ENCODE measurements at places on chromosomes 1 and 21.

GRCh38 chr1:2935751-2936390 is 85.4 kb upstream of the ACTRT2 start:
- DNase-seq, result no peak

- no peak for DNase-seq
Measured at GRCh38 chr21:16550917-16551741, 821.3 kb downstream of the USP25 start.

DNA sequence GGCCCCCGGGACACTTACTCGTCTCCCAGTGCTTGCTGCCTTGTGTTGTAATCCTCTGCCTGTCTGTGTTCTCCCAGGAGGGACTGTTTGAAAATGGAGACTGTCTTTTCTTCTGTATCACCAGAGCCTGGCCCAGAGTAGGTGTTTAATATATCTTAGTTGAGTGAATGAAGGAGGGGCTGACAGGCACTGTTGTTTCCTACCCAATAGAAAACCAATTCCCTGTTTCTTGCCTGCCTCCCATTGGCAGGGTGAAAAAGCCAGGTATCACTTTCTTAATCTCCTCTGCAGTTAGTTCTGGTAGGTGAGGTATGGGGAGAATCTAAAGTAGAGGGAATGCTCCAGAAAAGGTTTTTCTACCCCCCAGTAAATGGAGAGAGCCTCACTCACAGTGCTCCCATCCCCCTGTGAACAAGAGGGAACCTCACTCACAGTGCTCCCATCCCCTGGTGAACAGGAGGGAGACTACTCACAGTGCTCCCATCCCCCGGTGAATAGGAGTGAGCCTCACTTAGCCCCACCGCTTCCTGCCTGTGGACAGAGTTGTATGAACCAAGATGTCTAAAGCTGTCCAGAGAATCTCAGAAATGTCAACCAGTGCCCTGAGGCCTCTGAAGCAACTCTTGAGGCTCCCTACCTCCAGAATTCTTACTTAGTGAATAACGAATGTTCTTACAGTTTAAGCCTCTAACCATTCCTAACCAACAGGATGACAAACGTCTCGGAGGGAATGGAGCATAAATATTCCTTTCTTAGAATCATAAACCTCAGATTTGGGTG is at the start of gene GJA5:
GJA5 (minus strand) TSS at position 122 of the 780 bp plus-strand sequence. CDS start 1,364 bp downstream, outside the sequence.
- DNase-seq, result no peak

DNA sequence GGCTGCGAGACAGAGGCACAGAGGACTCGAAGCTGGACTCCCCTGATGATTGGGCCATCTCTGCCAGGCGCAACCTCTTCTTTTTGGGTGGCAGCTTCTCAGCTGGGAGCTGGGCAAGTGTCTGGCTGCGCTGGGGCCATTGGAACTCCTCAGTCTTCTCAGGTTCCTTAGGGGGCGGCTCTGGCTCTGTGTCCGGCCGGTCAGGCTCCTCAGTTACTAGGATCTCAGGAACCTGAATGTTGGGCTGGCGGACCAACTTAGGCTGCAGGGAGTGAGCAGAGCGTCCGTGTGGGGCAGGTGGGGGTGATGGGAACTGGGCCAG is 97.5 kb upstream of the EDN2 start:
- peak; percentile 45 for DNase-seq

DNA sequence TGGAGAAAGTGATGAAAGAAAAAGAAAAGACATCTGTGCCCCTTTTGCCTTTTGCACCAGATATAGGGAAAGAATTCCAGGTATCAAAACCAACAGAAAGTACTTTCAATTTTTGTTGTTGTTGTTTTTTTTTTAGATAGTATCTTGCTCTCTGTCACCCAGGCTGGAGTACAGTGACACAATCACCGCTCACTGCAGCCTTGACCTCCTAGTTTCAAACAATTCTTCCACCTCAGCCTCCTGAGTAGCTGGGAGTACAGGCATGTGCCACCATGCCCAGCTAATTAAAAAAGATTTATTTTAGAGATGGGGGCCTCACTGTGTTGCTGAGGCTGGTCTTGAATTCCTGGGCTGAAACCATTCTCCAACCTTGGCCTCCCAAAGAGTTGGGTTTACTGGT is 31.3 kb upstream of the IVNS1ABP start:
- no peak for DNase-seq

GRCh38 chr1:193589597-193590040 is 403.2 kb upstream of the B3GALT2 start:
- no peak for DNase-seq

- DNase-seq, result no peak
Measured at GRCh38 chr1:217076902-217077301, 353.7 kb upstream of the ESRRG start.

DNA sequence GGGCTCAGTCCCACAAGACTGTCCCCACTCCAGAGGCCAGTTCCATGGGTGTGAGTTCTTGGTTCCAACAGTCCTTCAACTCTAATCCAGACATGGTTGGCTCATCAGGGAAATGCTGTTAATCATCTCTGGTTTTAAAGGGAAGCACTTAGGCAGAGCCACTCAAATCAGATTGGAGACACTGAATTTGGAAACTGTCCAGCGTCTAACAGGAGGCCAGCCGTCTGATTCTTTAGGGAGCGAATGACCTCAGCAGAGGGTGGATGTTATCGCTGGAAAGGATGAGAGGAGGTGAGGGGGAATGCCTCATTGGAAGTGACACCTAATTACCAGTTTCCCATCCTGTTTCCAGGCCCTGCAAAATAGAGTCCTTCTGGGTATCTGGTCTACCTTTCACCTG is 22.8 kb upstream of the LRRC38 start:
- DNase-seq, result no peak

- DNase-seq, result no peak
Measured at GRCh38 chr21:30072496-30072895, 94.1 kb downstream of the CLDN17 start.

DNA sequence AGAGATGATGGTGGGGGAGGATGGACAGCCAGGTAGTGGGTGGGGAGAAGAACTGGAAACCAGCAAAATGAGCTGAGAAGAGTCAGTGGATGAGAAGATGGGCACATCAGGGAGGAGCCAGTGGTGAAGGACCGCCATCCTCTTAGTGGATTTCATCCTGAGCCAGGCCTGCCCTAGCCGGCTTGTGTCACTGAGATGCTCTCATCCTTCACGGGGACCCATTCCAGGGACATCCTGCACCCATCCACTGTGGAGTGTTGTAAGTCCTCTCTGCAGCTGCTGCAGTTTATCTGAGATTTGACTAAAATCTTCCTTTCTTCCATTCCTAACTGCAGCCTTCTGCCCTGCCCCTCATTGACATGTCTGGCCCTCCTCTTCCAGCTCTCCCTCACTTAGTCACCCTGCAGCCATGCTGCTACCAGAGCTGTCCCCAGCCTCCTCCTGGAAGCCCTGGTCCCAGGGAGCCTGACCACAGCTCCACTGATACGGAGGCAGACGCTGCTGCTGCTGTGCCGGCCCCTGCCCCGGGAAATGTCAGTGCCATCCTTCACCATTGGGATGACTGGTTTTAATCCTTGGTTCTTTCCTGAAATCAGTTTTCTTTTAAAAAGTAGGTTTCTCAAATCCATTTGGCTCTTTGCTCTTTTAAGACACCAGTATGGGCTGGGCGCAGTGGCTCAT is 33.2 kb downstream of the STUM start:
- DNase-seq, result no peak
